Hepatocyte (in vitro differentiated cells): ENCODE measurements at places on chromosomes 16 and 17.

DNA sequence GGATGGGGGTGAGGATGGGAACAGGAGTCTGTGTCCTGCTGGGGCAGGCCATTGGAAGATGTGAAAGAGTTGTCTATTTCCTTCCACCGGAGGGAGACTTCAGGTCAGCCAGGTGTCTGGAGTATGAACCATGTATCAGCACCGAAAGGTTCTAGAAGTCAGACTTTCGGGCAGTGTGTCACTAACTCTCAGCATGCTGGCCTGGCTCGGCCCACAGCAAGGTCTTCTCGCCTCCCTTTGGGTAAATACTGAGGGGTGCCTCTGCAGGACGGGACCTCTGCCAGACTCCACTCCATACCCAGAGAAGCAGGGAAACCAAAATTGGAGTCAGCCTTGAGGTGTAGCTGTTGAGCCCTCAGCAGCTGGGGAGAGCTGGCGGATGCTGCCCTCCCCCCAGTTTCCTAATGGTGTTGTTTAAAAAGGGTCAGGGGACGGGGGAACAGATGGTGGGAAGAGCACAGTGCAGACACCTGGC is 507 bp downstream of the CIITA start:
- DNase-seq, result no peak

- DNase-seq, result peak; percentile 87
These were observed 21.8 kb downstream of the CEP131 start for GRCh38 chr17:81200695-81201580.

- DNase-seq, result peak; percentile 50
These were observed 1.6 kb downstream of the CTCF start for GRCh38 chr16:67563708-67564468.

- DNase-seq, result no peak
These were observed 34.2 kb downstream of the C16orf87 start for GRCh38 chr16:46796764-46797269.

DNA sequence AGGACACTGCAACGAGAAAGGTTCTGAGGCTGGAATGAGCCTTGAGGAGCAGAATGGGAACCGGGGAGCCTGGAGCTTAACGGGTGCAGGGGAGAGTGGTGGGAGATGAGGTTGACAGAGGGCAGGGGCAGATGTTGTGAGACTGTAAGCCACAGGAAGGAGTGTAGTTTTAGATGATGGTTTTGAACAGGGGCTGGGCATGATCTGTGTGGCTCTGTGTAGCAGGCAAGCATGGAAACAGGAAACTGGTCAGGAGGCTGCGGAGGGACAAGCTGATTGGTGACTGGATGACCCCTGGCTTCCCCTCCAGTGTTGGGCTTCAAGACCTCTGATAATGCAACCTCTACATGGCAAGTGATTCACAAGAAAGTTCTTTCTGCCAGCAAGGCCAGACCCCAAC is 1.4 kb upstream of the CNGB1 start:
- no peak for DNase-seq

DNA sequence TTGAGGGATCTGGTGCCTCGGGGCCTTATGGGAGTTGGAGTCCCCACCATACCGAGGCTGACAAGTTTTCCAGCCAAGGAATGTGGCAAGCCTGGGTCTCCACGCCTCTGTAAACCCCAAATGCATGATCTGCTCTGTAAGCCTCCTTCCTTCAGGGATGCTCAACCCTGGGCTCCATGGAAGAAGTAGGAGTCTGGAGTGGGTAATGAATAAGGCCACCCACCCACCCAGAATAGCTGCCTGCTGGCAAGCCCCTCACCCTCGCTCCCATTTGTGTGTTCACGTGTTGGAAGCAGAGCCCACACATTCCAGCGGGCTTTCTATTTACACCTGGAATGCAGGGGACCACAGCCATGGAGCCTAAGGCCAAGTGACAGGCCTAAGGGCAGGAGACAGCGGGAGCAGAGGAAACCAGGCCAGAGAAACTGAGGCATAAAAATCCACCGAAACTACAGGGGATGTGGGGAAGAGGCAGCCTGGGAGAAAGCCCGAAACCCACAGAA is 4.4 kb downstream of the DLG4 start:
- DNase-seq, result no peak

DNA sequence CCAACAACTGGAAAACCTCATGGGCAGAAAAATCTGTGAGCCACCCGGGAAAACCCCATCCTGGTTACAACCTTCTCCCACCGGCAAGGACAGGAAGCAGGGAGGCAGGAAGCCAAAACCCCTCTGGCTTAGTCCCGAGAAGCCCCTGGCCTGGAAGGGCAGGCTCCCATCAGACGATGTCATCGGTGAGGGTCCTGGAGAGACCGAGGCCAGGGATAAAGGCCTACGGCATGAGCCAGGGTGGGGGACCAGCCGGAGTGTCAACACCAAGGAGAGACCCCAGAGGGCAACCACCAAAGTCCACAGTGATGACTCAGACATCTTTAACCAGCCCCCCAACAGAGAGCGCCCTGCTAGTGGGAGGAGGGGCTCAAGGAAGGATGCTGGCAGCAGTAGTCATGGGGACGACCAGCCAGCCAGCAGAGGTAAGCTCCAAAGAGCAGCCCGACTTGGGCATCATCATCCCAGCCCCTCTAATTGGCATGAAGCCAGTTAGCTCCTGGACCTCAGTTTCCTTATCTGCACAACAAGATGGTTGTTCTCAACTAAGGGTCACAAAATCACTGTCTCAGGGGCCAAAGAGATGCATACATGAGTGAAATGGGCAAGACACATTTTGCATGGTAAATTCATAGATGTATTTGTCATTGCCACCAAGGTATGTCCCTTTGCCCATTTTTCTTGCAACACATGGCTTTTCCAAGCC is 190.7 kb downstream of the KATNIP start:
- no peak for DNase-seq
